ENCODE measurements at places on chromosomes 5 and 9.

DNA sequence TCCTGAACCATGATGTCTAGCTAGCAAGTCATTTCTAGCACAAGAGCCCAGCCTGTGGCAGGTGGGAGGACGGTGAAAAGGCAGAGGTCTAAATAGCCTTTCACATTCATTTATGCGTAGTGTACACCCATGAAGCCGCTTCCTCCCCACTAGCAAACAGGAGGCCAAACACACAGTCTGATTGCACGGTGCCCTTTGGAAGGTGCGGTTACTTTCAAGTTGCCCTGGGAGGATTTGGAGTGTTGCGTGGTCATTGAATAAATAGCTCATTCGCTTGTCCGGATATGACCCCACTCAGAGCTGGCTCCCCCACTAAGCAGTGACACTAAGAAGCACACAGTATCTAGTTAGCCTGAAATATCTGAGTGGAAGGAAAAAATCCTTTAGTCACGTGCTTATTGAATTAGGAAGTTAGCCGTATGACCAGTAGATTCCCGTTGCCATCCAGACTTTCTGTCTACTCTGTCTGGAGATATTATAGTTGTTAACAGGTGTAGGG lies 664 bp upstream of the ARSB start:
- peak; percentile 1 for DNase-seq

GRCh38 chr9:18911714-18912342 lies 121.2 kb downstream of the SAXO1 start:
- DNase-seq = no peak

DNA sequence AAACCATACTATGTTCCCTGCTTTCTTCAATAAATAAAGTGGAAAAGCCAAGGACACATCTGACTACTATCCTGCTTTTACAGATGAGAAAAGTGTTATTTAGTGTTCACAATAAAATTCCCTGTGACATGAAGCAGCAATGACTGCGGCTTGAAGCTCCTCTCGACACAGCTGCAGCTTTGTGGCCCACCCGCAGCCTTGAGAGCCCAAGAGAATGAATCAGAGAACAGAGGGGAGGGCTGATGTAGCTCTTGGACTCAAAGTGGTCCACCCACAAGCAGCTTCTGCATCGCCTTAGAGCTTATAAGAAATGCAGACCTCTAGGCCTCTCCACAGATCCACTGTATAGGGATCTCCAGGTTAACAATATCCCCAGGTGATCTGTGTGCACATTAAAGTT lies 181.3 kb upstream of the GNA14 start:
- DNase-seq = no peak

DNA sequence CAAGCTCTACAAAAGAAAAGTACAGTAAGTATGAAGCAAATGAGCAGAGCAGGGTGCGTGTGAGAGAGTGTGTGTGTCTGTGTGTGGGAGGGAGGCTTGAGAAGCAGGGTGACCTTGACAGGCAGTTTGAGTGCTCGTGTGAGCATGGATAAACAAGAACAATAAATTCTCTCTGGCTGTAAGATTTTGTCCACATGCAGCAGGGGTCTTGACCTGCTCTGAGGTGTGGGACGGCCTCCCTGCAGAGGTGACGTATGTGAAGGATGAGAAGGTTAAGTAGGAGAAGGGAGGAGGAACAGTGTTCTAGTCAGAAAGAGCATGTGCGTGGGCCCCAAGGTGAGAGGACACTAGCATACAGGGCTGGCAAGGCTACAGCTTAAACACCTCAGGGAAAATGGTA lies 49.0 kb downstream of the SPTLC1 start:
- DNase-seq = no peak

GRCh38 chr5:34959323-34959722 lies 30.0 kb downstream of the DNAJC21 start:
- DNase-seq = no peak

DNA sequence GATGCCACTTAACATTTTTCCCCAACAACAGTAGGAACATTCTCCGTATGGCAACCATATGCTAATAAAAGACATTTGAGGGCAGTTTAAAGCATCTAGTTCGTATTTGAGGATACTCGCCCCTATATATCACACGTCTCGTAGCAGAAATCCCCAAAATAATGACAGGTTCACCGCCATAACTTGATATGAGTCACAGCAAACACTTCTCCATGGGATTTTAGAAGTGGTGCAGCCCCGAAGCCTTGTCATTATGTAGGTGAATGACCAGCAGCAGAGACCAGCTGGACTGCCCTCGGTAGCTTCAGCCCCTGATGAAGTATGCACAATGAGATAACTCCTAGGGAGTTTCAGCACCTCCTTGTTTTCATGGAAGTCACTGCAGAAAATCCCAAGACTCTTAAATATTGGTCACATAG lies 2.0 kb downstream of the CTNND2 start:
- DNase-seq = no peak

DNA sequence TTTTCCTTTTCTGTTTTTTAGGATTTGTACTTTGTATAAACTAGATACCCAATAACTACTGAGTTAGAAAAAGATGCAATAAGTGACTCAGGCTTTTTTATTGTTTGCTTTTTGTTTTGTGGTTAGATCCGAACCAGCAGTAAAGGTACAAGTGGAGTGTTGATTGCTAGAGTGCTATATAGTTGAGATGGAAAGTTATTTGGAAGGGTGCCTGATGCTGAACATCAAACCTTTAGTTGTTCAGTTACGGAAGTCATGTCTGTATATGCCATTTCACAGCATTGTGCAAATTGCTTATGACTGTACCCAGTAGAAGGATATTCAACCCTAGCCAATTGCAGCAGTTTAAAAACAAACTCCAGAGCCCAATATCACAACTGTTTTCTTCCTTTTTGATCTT lies 285.1 kb downstream of the MAT2B start:
- no peak for DNase-seq

DNA sequence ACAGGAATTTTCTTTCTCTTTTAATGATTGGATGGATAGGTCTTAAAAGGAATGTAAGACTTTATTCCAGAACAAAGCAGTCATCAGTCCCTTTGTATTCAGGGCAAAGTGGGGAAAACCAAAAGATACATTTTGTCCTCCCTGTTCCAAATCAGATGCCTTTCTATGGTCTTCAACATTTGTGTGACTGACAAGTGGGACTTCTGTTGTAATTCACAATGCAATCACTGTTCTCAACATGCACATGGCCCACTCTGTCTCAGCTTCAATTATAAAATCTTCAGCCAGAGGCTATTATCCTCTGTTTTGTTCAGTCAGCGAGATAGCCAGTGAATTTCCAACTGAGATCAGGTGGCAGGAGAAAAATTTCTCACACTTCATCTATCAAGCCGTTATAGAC lies 95.5 kb upstream of the ERBIN start:
- no peak for DNase-seq

- DNase-seq = no peak
Measured at GRCh38 chr9:106449336-106449927, 413.5 kb upstream of the ZNF462 start.

GRCh38 chr5:150356575-150357294 lies 762 bp upstream of the TCOF1 start:
- no peak for DNase-seq

- DNase-seq = no peak
Measured at GRCh38 chr5:133483406-133484090, 128.8 kb downstream of the FSTL4 start.

GRCh38 chr9:38047301-38048251 lies 21.5 kb downstream of the SHB start:
- DNase-seq = no peak

DNA sequence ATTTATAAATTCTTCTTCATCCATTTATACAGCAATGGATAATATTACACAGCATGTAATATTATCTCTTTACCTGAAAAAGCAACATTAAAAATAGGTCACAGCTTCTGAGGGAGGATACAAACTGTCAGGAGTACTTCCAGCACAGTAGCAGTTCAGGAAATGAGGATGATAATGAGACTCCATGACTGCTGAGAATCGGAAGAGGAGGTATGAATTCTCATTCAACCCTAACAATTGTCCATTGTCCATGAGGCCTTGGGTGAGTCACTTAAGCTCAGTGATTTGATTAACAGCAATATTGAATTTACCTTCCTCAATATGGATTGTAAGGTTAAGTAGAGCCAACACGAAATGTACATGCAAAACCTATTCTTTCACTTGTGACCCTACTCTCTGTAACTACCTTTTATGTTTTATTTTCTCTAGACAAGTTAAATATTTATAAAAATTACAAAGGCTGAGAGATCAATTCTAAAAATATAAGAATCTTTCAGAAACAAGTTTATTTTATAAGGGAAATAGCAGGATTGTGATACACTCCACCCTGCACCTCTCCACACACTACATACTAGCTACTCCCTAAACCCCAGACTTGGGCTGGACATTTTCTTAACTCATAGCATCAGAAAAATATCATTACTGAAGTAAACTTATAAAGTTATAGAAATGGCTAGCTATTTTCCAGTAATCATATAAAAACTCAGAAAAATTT lies 159.1 kb upstream of the ACOT12 start:
- DNase-seq = no peak

- no peak for DNase-seq
Measured at GRCh38 chr5:10704949-10705621, 55.9 kb downstream of the DAP start.

DNA sequence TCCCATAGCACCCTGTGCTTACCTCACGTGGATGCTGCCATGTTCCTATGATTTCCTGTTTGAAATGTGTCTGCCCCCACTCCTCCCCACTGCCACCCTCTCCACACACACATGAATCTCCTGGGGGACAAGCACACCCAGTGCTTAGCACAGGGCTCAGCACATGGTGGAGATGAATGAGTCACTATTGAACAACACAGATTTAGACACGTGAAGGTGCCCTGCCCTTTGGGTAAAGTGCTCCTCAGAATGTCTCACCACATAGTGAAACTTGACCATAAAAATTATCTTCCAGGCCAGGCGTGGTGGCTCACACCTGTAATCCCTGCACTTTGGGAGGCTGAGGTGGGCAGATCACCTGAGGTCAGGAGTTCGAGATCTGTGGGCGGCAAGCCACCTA lies 98.8 kb upstream of the PCA3 start:
- no peak for DNase-seq

- no peak for DNase-seq
Measured at GRCh38 chr5:87877023-87877422, 391.6 kb downstream of the TMEM161B start.

DNA sequence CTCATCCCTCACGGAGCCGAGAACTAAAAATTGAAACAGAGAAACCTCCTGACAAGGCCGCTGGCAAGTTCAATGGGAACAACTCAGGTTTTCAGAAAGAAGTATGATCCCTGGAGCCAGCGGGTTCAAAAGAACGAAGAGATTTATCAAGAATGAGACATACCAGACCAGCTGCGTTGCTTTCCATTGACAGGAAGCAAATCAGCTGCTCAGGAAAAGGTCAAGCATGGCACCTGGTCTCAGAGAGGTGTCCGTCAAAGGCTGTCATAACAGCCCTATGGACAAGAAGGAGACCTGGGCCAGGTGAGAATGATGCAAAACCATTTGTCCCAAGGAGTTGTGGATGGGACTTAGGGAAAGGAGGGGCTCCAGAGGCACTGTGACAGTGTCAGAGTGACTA lies 34.9 kb upstream of the GNE start:
- DNase-seq = no peak

- DNase-seq = no peak
Measured at GRCh38 chr5:54804521-54804920, 180.9 kb downstream of the ESM1 start.

GRCh38 chr9:7974335-7974960 lies 174.9 kb upstream of the DMAC1 start:
- DNase-seq = no peak

DNA sequence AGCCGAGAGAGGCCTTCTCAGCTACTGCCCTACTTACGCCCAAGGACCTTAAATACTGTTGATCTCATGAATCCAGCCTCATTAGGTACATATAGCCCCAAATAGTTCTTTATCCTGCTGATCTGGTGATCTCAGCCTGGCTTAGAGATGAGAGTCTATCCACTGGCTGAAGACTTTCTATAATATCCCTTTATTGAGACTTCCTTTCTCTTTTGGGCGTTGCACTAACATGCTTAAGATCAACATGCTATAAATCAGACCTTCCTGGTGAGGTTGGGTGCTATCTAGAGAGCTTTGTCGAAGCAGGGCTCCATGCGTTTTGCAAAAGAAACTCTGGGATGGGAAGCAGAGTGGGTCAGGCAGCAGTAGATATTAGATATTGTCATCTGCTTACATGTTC lies 44.0 kb upstream of the AGXT2 start:
- DNase-seq = no peak

DNA sequence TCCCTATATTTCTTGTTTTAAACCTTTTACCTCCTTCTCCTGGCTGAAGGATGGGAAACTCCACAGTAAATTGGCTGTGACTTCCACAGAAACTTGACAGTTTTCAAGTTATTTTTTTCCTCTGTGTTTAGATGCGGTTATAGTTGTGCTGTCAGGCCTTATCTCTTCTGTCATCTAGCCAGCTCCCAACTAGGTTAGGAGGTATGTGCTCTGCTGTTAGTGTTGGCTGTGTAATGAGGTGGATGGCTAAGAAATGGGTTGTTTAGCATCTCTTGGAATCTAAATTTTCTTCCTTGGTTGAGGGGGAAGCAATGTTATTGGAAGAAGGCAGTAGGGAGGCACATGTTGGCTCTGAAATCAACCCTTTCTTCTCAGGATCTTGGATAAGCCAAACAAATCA lies 149.9 kb upstream of the RUSC2 start:
- no peak for DNase-seq

- DNase-seq = no peak
Measured at GRCh38 chr5:21765406-21765805, 1087.7 kb downstream of the CDH12 start.

DNA sequence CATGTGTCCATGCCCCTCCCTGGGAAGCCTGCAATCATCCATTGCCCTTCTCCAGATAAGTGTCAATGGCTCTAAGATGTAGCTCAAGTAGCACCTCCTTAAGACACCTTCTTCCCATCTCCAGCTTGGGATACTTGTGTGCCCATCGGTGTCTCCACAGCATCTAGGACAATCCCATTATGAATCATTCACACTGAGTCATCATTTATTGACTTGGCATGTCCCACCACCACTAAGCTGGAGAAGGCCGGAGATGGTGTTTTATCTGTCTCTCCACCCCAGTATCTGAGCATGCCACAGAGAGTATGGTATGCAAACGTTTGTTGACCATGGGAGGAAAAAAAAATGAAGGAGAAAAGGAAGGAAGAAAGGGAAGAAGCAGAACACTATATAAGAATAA lies 342.2 kb downstream of the TRIM32 start:
- no peak for DNase-seq

DNA sequence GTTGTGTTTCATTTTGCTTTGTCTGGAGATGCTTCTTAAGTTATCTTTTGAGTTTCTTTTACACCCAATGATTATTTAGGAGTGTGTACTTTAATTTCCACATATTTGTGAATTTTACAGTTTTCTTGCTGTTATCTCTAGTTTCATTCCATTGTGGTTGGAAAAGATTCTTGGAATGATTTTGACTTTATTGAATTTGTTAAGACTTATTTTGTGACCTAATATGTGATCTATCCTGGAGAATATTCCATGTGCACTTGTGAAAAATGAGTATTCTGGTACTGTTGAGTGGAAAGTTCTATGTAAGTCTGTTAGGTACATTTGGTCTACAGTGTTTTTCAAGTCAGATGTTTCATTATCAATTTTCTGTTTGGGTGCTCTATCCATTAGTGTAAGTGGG lies 24.4 kb upstream of the GRAMD2B start:
- DNase-seq = no peak

Measured in NCI-H1436 treated with DMSO at 0.1 percent for 48 hours (cell line).